Kidney tubule cell (primary cell): ENCODE measurements at places on chromosomes 6 and 20.

GRCh38 chr6:145631374-145631773 is 103.9 kb downstream of the EPM2A start:
- DNase-seq: no peak

DNA sequence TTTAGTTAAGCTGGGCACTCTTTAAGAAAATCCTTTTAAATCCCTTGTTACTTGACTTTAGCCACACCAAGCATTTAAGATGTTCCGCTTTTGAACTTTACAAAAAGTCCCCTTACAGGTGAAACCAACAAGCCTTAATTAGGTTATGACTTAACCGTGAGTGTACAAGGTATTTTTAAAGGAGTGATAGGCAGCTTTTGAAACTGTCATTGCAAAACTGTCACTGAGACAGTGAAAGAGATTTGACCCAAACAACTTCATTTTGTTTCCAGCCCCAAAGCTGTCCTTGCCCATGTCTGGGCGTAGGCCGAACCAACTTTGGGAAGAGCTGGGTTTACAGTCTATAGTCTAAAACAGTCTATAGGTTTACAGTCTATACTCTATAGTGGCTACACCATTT is 305.4 kb downstream of the FARS2 start:
- no peak for DNase-seq

DNA sequence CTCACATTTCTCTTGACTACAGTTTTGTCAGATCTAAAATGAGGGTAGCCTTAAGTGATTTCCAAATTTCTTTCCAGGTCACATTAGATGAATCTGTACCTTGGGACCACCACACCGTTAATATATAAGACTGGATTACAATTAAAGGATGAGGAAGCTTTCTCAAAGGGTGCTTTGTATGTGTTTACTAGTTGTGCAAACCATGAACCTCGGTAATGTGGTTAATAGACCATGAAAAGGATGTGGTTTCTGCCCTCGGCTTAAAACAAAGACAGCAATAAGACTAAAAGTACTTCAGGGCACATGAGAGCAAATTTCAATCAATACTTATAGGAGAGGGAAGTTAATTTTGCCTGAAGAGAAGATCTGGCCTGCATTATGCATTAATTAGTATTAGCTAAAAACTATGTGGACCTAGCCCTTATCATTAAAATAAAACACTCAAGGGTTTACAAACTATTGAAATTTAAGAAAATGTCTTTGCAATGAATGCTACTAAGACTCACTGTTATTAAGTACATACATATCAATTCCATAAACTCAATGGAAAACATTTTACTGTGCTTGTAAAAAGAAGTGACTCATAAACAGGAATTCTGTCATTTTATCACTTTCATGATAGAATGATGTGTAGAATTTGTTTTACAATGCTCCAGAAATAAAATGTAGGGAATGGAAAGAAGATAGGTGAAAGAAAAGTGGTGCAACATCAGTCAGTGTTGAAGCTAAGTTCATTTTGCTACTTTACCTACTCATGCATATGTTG is 936 bp upstream of the TMX4 start:
- DNase-seq: peak; percentile 65

DNA sequence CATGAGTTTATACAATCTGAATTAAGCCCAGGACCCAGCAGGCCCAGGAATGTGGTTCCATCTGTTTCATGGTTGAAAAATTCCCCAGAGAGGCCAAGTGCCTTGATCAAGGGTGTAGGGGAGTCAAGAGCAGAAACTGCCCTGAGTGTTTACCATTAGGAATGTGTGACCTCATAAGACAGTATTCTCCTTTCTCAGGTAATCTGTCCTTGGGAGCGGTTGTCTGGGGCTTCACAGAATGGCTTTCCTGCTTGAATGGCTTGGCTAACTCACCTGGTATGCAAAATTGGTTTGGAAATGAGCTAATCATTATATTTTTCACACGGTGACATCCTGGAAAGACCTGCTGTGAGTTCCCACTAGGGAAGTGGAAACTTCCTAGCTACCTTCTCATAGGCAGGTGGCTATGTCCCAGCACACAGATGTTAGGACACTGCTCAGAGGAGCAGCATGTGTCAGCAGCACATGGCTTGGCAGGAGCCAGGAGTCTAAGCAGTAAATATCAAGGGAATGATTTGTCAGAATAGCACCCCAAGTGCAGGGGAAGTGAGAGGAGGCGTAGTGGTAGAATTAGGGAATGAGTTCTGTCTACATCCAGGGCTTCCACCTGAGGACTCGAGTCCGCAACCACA is 17.7 kb downstream of the CLIC5 start:
- peak; percentile 95 for DNase-seq

DNA sequence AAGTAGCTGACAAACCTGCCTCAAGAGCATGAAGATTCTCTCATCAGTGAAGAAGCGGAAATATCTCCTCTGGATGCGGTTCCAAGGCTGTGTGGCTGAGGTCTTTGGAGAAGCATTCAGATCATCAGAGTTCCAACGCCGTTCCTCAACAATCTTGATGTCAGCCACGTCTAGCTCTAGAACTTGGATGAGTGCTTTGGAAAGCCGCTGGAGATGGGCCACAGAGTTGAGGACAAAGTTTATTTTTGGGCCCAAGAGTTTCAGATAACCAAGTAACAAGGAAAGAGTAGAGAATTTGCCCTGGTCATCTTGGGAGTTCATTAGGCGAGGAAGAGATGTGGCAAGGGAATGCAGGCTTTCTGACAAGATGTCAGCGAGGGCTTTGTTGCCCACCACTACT is 20.9 kb downstream of the TTI1 start:
- DNase-seq: no peak

GRCh38 chr6:31401403-31401802 is 2.0 kb upstream of the MICA start:
- peak; percentile 91 for DNase-seq

- no peak for DNase-seq
Measured at GRCh38 chr20:22245139-22245538, 339.2 kb downstream of the FOXA2 start.

GRCh38 chr20:56465997-56466396 is 2.4 kb upstream of the RTF2 start:
- no peak for DNase-seq

GRCh38 chr6:31659649-31660380 is 763 bp downstream of the C6orf47 start:
- peak; percentile 54 for DNase-seq

- peak; percentile 60 for DNase-seq
Measured at GRCh38 chr6:44000164-44000842, 126.9 kb downstream of the MRPL14 start.

DNA sequence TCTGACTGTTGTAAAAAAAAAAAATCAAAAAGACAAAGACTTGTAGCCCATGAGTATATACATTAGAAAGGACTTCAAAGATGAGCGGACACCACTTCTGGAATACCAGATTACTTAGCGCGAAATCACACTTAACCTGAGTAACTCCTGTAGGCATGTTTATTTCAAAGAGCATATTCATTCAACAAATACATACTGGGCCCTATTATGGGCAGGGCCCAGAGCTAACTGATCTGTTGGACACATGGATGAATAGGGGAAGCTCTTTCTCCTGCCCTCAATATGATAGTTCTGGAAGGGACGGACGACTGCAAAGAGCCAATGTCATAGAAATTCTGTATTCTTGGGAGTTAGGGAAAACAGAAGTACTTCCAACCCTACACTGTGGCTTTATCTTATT is 12.3 kb downstream of the MAN1A1 start:
- no peak for DNase-seq

DNA sequence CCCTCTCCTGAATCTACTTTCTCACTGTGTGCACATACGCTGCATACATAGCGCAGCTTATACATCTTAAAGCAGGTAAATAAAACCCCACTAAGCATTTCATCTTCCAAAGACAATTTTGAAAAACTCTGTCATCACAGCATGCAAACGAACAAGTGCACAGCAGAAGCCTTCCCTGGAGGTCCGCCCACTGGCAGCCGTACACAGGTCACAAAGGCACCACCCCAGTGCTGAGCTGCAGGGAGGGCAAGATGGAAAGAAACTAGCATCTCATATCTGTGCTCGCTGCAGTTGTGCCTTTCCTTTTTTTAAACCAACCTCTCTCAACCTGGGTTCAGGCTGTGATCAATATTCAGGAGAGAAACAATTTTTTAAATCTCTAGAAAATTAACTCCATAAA is 73.3 kb downstream of the HUS1B start:
- DNase-seq: no peak

- DNase-seq: no peak
Measured at GRCh38 chr6:113383701-113384100, 473.4 kb upstream of the MARCKS start.

DNA sequence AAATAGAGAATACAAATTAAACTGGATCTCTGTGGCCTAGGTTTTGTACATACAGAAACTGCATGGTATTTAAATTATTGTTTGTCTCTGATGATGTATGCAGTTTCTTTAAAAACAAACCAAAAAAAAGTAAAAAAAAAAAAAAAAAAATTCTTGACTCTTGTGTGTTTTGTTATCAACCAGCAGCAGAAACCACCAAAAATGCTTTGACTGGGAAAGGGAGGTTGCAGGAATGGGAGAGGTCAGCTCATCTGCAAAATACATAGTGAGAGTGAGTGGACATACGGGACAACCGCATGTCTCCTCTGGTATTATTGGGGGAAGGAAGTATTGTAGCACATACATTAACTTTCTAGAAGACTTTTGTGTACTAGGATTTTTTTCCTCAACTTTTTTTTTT is 38.0 kb downstream of the TBC1D7 start:
- DNase-seq: no peak

DNA sequence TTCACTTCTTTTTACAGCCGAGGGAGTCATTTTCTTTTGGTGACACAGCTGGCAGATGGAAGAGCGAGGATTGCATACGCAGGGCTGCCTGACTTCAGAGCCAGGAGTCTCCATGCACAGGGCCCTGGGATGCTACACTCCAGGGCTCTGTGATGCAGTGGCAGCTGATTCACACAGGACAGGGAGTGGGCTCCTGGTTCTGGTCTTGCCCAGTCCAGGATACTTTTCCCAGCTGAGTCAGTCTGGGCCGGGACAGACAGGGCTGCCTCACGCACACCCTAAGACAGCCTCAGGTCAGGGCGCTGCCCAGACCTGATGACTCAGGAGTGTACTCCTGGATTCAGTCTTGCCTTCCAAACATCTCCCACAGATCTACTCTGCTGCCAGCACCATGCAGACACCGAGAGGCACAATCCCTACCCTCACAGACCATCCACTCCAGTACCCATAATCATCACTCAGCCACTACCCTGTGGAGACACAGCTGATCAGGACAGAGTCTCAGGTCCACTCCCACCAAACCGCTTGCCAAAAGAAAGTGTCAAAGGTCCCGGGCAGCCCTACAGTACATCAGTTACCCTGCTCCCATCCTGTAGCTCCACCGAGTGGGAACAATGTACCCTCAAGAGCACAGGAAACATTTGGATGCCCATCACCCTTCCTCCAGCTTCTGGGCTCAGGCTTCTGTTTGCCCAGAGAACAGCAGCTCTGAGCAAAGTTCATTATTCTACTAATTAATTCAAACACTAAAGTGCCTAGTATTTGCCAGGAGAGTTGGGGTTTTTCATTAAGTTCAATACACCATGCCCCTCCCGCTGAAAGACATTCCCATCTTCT is 11.5 kb downstream of the SDC4 start:
- peak; percentile 97 for DNase-seq

- DNase-seq: no peak
Measured at GRCh38 chr6:25447570-25447929, 168.4 kb downstream of the CARMIL1 start.

DNA sequence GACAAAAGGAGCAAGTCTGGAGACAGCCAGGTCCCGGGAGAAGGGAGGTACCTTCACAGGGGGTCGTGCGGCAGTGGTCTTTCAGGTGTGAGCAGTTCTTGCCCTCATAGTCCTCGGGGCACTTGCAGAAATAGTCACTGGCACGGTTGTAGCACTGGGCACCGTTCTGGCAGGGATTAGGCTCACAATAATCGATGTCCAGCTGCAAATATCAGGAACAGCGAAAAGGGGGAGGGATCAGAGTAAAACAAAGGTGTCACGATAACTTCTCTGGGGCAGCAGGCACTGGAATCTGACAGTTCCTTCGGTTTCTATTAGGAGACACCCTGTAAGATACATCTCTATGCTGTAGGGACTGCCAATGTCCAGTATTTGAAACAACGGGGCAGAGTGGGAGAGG is 25.9 kb downstream of the JAG1 start:
- no peak for DNase-seq

DNA sequence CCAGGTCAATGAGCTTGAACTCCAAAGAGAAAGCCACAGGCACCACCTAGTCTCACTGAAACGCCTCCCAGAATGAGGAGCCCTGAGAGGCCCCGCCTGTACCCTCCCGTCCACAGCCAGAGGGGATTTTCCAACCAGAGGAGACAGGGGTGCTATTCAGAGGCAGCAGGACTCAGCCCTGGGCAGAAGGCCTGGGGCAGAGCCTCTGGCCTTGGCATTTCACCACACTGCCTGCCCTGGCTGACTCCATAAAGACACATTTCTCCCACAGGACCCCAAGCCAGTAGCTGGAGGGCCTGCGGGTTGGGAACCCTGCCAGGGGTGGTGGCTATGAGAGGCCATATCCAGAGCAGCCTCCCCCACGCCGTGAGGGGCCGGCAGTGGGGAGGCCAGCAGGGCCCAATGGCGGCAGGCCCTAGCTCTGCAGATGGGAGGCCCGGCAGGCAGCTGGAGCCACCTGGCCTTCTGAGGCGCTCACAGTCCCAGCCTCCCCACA is 159.3 kb downstream of the PREX1 start:
- no peak for DNase-seq

DNA sequence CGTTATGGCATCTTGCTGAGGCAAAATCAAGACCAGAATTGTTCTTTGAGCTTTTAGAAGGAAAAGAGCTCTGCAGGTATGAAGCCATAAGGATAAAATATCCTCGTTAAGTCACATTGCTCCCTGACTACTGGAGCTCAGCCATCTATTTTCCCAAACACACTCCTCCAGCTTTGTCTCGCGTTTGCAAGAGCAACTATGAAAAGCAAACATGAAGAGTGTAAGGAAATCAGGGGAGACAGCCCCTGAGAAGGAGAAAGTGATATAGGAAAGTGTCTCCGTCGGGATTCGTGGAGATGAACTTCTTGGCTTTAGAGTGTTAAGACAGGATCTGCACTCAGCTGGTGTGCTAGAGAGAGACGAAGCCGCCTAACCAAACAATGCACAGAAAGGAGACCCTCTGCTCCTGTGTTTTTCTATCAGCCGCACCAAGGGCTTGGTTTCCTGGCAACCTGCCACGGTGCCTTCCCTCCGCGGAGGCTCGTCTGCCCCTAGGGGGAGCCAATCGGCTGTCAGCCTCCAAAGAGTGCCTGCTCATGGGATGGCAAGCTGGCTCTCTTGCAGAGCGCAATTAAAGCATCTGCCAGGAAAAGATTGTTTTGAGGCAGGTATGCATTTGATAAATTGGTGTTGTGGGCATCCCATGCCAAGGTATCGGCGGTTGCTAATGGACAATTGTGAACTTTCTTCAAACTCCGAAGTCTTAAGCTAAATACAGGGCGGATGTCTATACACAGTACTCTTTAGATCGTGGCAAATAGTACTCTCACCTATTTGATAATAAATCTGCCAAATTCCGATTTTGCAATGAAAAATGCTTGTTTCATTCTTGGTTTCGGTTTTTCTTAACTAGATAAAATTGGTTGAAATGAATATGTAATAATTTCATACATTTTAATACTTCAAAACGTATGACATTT is 603.2 kb downstream of the RNF144B start:
- peak; percentile 69 for DNase-seq
